Ammon's horn (tissue), 1 donor: ENCODE measurements at places on chromosomes 16 and 17.
A peak's percentile ranks its signal among the peaks of the same experiment; 100 is the strongest.

DNA sequence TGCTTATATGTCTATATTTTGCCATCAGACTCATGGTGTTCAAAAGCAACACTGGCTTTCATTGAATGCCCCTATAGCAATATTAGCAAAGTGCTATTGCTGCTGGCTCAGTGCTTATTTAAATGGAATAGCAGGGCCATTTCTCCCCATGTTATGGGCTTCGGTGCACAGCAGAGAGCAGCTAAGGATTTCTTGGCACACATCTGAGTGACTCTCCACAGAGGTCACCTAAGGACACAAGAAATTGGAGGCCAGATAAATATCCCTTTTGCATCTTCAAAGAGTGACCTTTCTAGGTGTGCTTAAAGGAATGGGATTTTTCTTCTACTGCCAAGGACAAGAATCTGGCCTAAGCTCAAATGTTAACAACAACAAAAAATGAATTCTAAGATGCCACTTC is 751.8 kb downstream of the CDH11 start:
- DNase-seq: no peak

- no peak for DNase-seq
Measured at GRCh38 chr17:77233635-77234334, 93.0 kb downstream of the SEC14L1 start.

- no peak for DNase-seq
Measured at GRCh38 chr17:16419074-16419928, 3.9 kb downstream of the TRPV2 start.

- DNase-seq: no peak
Measured at GRCh38 chr16:25478476-25478875, 213.3 kb upstream of the HS3ST4 start.

DNA sequence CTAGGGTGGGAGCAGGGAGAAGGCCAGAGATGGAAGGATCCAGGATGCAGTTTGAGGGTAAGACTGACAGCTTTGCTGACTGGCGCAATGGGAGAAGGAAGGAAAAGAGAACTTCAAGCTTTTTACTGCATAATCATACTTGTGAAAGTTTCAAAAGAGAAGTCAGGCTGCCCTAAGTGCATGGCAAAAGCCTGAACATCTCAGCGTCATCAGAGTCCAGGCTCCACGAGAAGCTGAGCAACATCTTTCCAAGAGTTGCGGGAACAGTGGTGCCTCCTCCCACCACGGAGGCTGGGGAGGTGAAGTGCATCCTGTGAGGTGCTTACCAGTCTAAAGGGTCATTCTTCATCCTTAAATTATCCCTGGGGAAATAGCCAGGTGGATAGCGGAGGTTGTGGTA is 26.9 kb upstream of the SLC38A8 start:
- peak; percentile 51 for DNase-seq

- no peak for DNase-seq
Measured at GRCh38 chr16:88628512-88628974, 9.8 kb upstream of the IL17C start.

DNA sequence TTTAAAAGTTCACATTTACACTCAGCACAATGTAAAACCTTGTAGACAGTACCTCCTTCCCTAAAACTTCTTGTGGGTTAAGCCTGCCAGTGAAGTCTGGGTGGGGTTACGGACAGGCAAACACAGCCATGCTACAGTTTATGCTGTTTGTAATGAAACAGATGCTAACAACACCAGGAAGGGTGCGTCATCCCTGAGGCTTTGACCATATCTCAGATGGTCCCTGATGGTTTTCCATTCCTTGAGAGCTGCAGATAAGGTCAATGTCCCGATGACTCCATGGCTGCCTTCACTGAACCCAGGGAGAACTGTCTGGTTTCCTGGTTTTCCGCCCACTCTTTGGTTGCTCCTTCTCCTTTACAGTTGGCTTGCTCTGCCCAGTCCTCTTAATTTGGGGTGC is 29.1 kb downstream of the GAS7 start:
- no peak for DNase-seq

- no peak for DNase-seq
Measured at GRCh38 chr16:58222532-58223316, 24.8 kb upstream of the CSNK2A2 start.

DNA sequence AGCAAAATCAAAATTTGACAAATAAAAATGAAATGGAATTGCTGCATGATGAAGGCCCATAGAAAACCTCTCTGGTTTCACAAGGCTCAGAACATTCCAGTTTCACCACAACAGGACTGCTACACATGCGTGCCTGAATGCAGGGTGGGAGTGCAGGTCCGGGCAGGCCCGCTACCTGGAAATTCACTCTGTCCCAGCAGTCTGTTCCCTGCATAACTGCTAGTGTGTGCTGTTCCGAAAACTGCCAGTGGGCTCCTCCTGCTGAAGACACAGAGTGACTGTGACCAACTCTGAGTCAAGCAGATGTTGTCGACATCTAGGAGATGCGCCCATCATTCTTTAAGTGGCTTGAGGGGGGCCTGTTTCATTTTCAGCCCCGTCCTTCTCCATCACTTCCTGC is 284.8 kb upstream of the MAF start:
- DNase-seq: no peak

DNA sequence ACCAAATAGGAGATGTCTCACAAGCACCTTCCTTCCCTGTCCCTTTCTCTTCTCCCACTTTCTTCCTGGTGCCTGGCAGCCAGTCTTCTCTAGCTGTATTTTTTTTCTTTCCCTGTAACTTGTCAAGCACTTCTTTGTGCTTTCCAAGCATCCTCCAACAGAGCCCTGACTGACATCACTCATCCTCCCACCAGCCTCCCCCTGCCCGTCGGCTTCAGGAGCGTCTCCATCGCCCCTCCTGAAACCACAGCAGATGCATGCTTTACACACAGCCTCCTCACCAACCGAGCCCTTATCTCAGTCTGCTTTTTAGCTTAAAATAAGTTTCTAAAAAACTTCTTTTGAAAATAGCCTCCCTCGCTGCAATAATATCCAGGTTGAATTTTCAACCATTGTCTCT is 268.7 kb upstream of the CDH5 start:
- DNase-seq: peak; percentile 9

- no peak for DNase-seq
Measured at GRCh38 chr16:1308036-1308976, 1.1 kb upstream of the UBE2I start.

GRCh38 chr17:64920026-64920418 is 744 bp upstream of the LRRC37A3 start:
- peak; percentile 32 for DNase-seq

- no peak for DNase-seq
Measured at GRCh38 chr16:4936991-4937781, at the start of gene PPL. Gene PPL, minus strand, starts transcription at chr16:4937148. Its CDS starts 103 bp downstream, at chr16:4937045.

GRCh38 chr17:65514541-65514940 is 46.9 kb downstream of the AXIN2 start:
- peak; percentile 40 for DNase-seq

GRCh38 chr16:17304106-17304490 is 166.7 kb downstream of the XYLT1 start:
- no peak for DNase-seq

DNA sequence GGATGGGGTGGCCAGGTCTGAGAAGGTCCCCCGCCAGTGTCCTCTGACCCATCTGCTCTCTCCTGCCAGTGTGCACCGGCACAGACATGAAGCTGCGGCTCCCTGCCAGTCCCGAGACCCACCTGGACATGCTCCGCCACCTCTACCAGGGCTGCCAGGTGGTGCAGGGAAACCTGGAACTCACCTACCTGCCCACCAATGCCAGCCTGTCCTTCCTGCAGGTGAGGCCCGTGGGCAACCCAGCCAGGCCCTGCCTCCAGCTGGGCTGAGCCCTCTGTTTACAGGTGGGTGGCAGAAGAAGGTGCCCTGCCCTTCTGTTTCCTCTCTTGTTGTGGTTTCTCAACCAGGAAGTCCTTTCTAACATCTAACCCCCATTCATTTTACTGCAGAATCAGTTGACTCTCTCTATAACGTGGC is 7.1 kb downstream of the ERBB2 start:
- no peak for DNase-seq

- no peak for DNase-seq
Measured at GRCh38 chr17:39926135-39926587, 1.2 kb downstream of the ORMDL3 start.
